NCI-H2081 (cell line): ENCODE measurements at places on chromosomes 6 and 20.

DNA sequence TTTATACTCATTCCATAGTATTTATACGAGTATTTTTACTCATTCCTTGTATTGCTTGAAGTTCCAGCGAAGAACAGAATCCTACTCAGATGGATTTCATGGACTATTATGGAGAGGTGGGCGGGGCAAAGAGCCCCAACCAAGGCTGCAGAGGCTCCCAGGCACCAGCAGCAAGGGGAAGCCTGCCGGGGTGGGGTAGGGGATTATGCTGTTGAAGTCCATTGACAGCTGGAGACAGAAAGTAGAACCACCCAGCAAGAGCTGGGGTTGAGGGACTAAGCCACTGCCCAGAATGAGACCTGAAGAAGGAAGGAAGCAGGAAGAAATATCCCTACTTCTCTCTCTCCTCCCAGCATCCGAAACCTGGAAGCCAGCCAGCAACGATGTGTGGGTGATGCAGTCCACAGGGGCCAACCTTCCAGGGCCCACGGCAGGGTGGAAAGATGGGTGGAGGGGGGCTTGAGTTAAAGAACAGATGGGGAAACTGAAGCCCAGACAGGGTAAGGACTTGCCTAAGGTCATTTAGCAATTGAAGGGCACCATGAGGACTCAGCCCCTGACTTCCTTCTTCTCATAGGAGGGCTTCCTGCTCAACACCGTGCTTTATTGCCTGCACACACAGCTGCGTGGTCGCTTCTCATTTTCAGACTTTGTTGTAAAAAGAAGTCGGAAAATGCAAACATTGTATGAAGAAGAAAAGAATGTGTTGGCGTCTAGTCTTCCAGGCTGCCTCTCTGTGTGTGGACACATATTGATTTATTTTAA lies 18.3 kb upstream of the GTSF1L start:
- DNase-seq: no peak

GRCh38 chr6:24214984-24215383 lies 89.0 kb downstream of the NRSN1 start:
- no peak for DNase-seq

DNA sequence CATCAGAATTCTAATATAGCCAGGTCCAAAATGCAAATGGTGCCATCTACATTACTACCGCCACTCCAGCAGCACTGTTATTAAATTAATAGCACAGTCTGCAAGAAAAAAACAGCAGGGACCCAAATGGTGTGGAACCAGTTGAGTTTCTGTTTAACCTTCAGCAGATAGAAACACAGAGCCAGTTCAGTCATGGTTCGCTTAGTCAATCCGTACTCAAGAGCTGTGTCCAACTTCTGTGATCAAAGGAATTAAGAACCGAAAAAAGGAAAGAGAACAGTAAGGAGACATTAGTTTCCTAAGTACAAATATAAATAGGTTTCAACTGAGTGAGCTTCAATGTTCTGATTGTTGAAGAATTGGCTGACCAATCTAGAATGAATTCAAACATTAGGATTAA lies 107.7 kb downstream of the TRDN start:
- DNase-seq: no peak

GRCh38 chr6:11410539-11411307 lies 126.8 kb upstream of the TMEM170B start:
- DNase-seq: no peak

GRCh38 chr6:63475707-63476106 lies 96.6 kb upstream of the LOC128125822 start:
- no peak for DNase-seq

DNA sequence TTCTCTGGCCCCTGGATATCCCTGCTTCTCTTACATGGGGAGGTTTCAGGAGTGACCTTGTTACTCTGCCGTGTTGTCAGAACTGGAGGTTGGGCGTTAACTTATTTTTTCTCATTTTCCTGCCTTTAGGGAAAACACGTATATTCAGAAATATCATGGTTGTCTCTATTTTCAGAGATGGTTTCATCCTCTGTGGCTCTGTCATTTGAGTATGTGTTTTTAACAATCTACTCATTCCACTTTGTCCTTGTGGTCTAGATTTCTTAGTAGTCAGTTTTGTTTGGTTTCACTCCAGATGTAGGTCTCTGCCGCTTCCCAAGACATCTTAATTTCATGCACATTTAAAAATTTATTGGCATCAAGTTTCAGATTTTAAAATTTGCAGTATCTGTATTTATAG lies 45.9 kb downstream of the KCNS1 start:
- DNase-seq: no peak

GRCh38 chr20:46689754-46690085 lies 476 bp upstream of the TP53RK start:
- DNase-seq: no peak

GRCh38 chr6:31715022-31715958 lies at the start of gene LY6G6D:
Gene LY6G6D (plus strand): TSS chr6:31715348. CDS start chr6:31715356, 8 bp downstream.
- no peak for DNase-seq

GRCh38 chr20:39855799-39856198 lies 833.2 kb downstream of the MAFB start:
- DNase-seq: no peak

DNA sequence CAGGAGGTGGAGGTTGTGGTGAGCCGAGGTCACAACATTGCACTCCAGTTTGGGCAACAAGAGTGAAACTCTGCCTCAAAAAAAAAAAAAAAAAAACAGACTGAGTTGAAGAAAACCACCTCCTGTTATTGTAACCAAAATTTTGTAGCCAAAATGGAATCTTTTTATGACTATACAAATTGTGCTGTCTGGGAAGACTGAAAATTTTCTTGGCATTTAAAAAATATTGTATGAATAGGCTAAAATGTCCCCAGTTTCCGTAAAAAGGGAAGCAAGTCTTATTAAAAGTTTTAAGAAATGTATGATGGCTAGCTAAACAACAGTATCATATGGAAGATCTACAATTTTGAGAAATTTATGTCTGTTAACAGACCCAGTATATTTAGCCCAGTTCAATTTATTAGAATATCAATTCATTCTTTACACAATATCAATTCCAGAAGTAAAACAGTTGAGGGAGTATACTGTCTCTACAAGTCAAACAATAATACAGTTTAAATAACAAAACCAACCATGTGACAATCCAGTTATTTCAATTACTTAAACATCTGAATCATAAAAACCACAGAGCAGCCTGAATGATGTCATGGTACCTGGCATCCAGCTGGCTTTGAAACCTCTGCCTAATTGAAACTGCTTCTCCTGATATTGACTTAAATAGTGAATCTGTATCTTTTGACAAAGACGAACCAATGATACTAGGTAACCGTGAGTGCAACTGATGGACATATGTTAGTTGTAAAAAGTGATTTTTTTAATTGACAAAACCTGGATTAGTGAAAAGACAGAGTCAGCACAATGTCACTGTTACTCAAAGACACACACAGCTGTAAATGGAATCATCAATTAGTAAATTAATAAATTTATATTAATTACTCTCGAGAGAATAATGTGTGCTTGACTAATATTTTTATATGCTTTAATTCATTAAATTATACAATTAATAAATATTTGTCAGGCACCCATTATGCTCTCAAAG lies 166.6 kb upstream of the MARCKS start:
- DNase-seq: peak; percentile 6

DNA sequence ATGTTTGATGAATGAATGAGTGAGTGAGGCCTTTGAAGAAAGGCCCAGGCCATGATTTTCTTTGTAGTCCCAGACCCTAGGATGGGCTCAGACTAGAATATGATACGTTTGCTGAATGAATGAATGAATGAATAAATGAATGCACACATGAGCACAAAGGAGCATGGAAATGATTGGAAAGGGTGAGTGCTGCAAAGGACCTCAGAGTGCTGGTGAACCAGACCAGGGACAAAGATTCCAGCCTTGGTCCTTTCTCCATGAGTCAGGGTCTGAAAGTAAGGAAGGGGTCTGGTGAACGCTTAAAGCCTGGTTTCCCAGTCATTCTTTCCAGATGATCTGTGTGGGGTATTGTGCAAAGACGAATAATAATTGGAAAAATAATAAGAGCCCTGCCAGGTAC lies 40.0 kb upstream of the MRPS18A start:
- DNase-seq: no peak

GRCh38 chr20:31843288-31843687 lies 2.1 kb downstream of the FOXS1 start:
- DNase-seq: no peak

- DNase-seq: no peak
Observed at GRCh38 chr20:33408313-33408712, 7.0 kb upstream of the CDK5RAP1 start.

DNA sequence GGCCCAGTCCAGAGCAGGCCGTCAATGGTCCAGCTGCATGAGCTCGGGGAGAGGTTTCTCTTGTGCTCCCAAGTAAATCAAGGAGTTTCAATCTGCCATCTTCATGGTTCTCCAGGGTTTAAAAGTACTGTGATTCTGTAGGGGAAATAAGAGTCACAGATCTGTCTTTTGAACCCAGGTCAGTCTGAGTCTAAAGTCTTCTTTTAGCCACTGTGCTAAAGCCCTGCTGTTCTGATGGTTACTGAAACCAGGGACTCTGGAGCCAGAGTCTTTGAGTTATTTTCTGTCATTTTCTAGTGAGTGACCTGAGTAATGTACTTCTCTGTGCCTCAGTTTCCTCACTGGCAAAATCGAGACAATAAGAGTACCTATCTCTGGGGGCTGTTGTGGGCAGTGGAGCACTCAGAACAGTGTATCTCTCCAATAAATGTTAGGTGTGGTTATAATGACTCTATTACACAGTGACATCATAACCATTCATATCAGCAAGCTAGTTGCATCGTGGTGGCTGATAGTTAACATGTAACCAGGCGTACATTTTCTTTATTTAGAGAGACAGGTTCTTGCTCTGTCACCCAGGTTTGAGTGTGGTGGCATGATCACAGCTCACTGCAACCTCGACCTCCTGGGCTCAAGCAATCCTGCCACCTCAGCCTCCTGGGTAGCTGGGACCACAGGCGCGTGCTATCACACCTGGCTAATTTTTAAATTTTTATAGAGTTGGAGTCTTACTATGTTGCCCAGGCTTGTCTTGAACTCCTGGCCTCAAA lies 74.6 kb upstream of the KCNG1 start:
- DNase-seq: no peak

- DNase-seq: no peak
Observed at GRCh38 chr6:37528541-37528940, 28.8 kb upstream of the CCDC167 start.
